Activated T-helper 9 cell treated with anti-CD3 and anti-CD28 coated beads, Interleukin-2, amount 50 U/mL, for 16 hours (primary cell): ENCODE measurements at places on chromosomes 13 and 19.

GRCh38 chr19:52224211-52224610 lies 34.4 kb downstream of the PPP2R1A start:
- DNase-seq: no peak

DNA sequence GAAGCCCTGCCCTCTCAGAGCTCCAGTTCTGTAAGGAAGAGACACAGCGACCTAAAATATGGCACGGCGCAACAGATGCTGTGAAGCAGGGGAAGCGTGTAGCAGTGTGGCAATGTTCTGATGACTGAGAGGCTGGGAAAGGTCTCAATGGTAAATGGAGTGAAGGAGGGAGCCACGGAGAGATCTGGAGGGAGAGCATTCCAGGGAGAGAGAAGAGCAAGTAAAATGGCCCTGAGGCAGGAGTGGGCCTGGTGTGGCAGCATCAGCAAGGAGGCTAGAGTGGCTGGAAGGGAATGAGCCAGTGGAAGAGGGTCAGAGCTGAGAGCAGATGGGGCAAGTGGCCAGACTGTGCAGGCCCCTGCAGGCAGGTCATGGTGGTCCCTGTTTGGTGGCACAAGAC lies 16.4 kb downstream of the RCN3 start:
- no peak for DNase-seq

DNA sequence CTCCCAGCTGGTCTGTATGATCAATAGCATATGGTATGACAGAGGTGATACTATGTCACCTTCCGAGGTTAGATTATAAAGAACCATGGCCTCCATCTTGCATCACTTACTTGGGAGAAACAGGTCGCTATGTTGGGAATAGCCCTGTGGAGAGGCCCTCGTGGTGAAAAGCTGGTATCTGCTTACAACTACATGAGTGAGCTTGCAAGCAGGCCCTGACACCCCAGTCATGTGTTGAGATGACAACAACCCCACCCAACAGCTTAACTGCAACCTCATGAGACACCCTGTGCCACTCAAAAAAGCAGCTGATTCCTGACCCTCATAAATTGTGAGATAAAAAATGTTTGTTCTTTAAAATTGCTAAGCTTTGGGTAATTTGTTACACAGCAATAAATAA lies 18.8 kb downstream of the MTRF1 start:
- no peak for DNase-seq

GRCh38 chr19:1980809-1981181 lies 34.7 kb downstream of the BTBD2 start:
- no peak for DNase-seq

GRCh38 chr19:16470541-16470910 lies 1.2 kb downstream of the EPS15L1 start:
- DNase-seq: no peak

DNA sequence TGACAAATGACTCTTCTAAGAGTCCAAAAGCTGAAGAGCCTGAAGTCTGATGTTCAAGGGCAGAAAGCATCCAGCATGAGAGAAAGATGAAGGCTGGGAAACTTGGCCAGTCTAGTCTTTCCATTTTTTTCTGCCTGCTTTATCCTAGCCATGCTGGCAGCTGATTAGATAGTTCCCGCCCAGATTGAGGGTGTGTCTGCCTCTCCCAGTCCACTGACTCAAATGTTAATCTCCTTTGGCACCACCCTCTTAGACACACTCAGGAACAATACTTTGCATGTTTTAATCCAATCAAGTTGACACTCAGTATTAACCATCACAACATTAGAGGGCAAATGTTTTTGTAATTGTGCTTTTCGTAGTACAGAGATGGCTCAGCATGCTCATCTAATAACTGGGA lies 267.5 kb upstream of the KLHL1 start:
- DNase-seq: no peak

DNA sequence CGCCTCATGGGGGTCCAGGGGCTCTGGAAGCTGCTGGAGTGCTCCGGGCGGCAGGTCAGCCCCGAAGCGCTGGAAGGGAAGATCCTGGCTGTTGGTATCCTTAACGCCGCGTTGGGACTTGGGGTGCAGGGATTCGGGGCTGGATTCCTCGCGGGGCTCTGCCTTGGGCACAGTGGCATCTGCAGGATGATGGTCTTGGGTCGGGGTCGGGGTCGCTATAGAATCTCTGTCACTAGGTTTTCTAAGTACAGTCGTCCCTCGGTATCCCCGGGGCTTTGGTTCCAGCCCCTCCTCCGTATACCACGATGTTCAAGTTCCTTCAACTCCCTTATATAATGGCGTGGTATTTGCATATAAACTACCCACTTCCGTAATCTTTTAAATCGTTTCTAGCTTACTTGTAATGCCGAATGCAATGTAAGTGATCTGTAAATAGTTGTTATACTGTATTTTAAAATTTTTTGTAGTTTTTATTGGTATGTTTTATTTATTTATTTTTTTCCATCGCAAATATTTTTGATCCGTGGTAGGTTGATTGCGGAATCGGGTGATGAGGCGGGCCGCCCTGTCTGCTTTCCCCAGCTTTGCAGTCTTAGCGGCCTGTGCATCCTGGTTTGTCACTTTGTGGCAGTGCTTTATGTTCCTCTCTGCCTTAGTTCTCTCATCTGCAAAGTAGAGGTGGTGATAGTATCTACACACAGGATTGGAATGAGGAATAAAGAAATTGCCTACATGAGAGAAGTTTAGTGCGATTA lies 606 bp downstream of the ERCC5 start:
- DNase-seq: peak; percentile 17

GRCh38 chr13:55705526-55705925 lies 1435.2 kb upstream of the PRR20A start:
- DNase-seq: no peak

DNA sequence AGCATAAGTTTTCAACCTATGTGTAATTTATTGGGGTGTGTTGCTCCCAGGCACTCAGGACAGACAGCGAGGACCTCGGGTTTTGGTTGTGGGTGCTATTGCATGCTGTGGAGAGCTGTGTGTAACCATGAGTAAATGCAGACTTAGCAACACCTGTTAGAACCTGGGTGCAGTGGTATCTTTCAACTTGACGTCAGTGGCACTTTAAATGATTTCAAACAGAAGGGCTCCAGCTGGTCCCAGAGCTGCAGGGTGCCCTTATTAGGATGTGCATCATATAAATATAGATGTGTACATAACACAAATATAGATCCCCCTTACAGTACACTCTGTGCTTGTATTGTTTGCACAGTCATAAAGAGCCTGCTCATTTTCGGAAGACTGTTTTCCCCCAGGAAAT lies 228.3 kb upstream of the IRS2 start:
- no peak for DNase-seq

GRCh38 chr13:33554919-33555791 lies 262.8 kb upstream of the RFC3 start:
- no peak for DNase-seq

DNA sequence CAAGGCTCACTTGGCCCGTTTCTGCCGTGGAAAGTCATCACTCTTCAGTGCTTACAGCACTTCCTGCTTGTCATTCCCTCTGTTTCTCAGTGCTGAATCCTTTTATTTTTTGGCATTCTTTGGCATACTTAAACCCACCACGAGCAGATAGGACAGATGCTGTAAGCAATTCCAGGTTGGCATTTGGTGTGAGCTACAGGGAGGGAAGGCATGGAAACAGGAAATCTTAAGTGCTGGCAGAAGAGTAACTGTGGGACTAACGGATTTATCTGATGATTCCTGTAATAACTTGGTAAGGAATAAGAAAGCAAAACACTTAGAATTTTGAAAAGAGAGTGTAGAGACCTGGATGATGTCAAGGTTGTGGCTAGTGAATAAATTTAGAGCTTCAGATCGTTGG lies 273.4 kb downstream of the GPC6 start:
- DNase-seq: no peak

GRCh38 chr13:20099319-20099718 lies 61.5 kb downstream of the GJA3 start:
- no peak for DNase-seq

GRCh38 chr13:109744512-109745051 lies 41.8 kb downstream of the IRS2 start:
- DNase-seq: no peak

GRCh38 chr19:31089681-31090080 lies 259.6 kb downstream of the TSHZ3 start:
- no peak for DNase-seq

GRCh38 chr19:39599116-39599515 lies 3.2 kb upstream of the LGALS13 start:
- no peak for DNase-seq

DNA sequence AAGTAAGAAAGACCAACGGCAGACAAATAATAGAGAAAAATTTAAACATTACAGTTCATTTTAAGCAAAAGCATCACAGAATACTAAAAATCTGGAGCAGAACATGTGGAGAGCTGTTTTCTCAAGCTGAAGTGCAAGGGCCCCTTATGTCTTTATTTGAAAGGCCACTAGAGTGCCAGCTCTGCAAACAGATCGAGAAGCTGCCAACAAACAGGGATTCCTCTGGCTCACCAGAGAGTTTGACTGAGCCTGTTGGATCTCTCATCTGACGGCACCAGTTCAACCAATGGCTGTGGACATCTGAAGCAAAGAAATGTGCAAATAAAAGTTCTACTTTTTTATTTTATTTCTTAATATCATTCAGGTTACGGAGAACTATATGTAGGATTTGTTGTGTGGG lies 119.7 kb downstream of the COL4A2 start:
- DNase-seq: no peak

DNA sequence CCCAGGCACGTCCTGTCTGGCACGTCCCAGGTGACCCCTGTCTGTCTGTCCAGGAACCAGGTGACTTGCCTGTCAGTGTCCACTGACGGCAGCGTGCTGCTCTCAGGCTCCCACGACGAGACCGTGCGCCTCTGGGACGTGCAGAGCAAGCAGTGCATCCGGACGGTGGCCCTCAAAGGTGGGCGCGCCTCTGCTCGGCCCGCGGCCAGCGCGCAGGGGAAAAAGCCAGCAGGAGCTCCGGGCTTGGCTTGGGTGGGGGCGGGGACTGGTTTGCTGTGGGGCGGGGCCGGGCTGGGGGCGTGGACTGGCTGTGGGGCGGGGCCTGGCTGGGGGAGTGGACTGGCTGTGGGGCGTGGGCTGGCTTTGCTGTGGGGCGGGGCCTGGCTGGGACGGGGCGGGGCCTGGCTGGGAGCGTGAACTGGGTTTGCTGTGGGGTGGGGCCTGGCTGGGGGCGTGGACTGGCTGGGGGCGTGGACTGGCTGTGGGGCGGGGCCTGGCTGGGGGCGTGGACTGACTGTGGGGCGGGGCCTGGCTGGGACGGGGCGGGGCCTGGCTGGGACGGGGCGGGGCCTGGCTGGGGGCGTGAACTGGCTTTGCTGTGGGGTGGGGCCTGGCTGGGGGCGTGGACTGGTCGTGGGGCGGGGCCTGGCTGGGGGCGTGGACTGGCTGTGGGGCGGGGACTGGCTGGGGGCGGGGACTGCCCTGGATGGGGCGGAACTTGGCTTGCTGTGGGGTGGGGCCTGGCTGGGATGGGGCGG lies 7.2 kb downstream of the WDR18 start:
- DNase-seq: peak; percentile 45

DNA sequence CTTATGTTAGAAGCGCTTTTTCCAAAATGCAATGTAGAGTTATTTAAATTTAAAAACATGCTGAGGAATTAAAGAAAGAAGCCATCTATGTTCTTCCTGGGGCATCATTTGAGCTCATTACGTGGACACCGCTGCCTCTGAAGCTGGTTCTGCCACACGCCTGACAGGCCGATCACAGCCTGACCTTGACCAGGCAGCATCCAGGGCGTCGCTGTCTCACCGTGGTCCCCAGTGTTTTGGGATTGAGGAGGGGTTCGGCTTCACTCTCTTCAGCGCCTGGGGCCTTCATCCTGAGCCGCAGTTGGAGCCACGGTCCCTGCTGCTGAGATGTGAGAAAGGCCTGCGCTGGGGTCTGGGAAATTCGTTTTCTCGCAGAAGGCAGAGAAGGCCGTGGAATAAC lies 64.0 kb downstream of the ATP11A start:
- DNase-seq: no peak

GRCh38 chr19:35125749-35126623 lies 8.9 kb downstream of the LGI4 start:
- no peak for DNase-seq

- DNase-seq: peak; percentile 57
Measured at GRCh38 chr13:114132419-114133121, at the start of gene RASA3. TSS of gene RASA3 (minus strand) at chr13:114132623. CDS start at chr13:114132489, 134 bp downstream.

DNA sequence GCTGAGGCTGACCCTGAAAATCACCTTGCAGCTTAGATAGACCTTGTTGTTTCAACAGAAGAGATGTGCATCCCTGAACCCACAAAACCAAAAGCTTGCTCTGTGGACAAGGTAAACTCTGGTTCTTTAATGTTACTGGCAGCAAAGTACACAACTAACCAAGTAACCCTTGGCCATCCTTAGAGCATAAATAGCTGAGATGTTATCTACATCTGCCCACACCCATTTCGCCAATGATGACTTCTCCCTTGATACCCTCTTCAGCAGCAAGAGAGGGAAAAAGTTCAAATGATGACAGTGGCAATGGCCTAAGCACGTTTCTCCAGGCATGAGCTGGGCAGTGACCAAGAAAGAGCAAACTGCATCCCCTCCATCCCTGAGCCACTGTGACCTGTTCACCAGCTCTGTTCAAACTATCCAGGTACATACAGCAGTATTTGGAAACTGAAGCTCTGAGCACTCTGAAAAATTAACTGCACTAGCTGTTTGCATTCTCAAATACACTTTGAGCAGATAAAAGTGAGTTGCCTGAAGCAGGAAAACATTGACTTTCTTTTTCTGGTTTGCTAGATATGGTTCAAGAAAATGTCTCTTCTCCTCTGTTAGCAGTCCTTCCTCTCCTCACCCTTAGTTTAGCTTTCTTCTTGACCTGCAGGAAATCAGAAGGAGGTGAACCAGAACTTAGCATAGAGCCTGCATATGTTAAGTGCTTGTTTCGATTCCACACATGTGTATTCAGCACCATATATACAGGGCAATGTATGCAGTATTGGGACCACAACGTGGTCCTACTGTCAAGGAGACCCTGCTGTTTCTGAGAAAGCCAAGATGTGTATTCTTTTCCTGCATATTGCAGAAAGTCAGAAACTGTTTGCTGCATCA lies 231.7 kb downstream of the FOXO1 start:
- no peak for DNase-seq

DNA sequence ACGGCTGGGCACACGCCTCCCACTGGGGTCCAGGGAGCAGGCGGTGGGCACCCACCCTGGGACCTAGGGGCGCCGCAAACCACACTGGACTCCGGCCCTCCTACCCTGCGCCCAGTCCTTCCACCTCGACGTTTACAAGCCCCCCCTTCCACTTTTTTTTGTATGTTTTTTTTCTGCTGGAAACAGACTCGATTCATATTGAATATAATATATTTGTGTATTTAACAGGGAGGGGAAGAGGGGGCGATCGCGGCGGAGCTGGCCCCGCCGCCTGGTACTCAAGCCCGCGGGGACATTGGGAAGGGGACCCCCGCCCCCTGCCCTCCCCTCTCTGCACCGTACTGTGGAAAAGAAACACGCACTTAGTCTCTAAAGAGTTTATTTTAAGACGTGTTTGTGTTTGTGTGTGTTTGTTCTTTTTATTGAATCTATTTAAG lies 1.6 kb downstream of the JUNB start:
- no peak for DNase-seq

DNA sequence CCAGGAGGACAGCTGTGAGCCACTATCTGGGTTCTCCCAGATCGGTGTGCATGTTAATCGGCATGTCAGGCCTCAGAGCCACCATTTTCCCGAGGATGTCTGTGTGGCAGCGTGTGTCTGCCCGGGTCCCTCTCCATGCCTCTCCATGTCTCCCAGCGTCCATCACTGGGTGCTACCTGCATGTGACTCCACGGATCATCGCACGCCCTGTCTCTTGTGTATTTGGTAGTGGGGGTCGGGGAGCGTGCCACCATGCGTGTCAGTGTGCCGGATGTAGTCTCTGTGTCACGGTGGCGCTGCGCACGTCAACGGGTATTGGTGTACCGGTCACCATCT lies 5.9 kb downstream of the NFIX start:
- DNase-seq: no peak

- DNase-seq: no peak
Measured at GRCh38 chr19:40416918-40417642, 3.9 kb upstream of the PRX start.
